ENCODE measurements at places on chromosomes 6 and 20.
A peak's percentile ranks its signal among the peaks of the same experiment; 100 is the strongest.

GRCh38 chr6:34243901-34244884 is 4.6 kb downstream of the SMIM29 start:
- peak; percentile 94 for DNase-seq

GRCh38 chr20:38141204-38141888 is 23.7 kb downstream of the TGM2 start:
- DNase-seq, result no peak

GRCh38 chr6:136657666-136658065 is 107.4 kb upstream of the MAP7 start:
- DNase-seq, result no peak

DNA sequence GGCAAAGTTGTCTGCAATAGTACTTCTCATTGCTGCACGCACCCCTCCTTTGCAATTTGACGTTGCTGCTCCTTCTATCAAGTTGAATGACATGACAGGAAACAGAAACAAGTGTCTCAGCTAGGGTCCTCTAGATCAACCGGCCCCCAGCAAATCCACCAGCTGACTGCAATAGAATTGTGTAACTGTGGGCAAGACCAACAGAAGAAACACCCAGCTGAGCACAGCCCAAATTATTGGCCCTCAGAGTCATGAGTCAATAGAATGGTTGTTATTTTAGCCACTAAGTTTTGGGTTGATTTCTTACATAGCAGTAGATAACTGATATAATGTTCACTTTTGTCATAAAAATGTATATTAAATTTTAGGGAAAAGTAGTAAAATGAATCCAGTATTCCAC is 202.7 kb downstream of the MAFB start:
- no peak for DNase-seq

DNA sequence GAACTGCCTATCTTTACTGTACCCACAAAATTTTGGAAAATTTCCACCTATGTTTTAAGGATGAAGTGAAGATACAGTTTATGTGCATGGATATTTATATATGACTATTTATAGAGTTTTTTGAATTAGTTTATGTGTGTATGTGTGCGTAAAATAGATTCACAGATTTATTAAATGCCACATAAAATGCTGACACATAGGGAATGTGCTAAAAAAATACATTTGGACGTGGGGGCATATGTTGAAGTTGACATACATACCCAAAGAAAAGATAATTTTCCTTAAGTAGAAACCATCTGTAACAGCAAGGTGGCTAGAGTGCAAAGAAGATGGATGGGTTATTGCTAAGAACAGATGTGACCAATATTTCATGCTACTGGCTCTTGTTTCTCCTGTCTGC is 302.1 kb upstream of the RNF217 start:
- no peak for DNase-seq

DNA sequence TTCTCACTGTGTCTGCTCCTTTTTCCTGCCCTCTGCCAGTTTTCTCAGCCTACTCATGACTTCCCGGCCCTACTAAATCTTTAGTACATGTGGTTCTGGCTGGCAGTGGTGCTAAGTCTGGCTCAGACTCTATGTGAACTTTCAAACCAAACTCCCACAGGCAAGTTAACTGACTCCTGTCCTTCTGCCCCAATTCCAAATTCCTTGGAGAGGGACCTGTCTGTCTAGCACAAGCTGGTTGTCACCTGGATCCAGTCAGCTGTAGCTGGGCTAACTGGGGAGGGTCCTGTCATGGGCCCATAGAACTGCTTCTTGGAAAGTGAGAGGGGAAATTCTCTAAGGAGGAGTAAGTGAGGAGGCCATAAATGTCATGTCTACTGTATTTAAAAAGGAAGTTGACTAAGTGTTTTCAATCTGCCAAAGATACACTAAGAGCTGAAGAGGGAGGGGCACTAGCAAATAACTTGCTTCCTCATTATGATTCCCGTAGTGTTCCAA is 240.1 kb downstream of the KCNQ5 start:
- peak; percentile 30 for DNase-seq

DNA sequence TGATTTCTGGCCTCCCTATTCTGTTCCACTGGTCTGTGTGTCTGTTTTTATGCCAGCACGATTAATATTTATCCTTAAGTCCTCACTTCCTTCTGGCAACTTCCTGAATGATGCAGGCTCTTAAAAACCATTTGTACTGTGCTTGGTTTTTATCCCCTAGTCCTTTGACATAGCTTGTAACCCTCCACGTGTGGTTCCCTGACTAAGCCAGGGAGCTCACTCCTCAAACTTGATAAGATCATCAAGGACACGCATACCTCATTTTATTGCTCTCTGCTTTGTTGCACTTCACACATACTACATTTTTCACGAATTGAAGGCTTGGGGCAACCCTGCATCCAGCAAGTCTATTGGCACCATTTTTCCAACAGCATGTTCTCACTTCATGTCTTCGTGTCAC is 166.4 kb upstream of the UST start:
- no peak for DNase-seq

GRCh38 chr6:84467296-84467695 is 239.9 kb upstream of the CEP162 start:
- DNase-seq, result no peak

DNA sequence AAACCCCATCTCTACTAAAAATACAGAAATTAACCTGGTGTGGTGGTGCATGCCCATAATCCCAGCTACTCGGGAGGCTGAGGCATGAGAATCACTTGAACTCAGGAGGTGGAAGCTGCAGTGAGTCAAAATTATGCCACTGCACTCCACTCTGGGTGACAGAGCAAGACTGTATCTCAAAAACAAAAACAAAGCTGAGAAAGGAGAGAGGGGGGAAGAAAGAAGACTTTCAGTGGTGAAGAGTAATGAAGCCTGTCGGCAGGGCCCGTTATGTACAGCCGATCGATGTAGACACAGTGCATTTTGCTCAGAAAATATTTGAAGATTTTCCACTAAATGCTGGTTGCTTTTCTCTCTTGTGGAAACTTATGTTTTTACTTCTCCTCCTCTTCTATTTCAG is 13.8 kb downstream of the VAPB start:
- no peak for DNase-seq

DNA sequence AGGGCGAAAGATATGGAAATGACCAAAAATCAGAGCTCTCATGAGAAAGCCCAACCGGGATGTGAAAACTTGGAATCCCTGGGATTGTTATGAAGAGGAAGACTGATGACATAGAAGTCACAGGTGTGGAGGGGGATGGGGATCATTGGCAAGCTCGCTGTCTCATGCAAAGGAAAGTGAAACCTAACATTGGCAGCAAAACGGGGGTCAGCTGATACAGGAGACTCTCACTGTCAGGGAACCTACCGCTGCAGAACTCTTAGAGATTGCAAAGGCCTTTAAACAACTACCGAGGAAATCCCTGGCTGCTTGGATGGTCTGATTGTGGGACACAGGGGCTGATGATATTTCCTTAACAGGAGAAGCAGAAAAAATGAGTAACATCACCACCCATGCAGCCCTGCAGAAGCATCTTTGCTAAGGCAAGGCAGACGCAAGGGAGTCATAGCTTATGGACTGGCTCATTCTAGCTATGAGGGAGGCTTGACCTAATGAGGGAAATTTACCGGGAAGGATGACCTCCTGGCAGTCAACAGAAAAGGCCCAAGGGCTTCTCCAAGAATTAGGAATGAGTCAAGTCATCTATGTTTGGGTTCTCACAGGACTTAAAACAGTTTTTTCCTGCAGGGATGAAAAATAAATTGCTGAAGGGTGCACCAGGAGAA is 7.0 kb downstream of the MUC21 start:
- DNase-seq, result no peak

DNA sequence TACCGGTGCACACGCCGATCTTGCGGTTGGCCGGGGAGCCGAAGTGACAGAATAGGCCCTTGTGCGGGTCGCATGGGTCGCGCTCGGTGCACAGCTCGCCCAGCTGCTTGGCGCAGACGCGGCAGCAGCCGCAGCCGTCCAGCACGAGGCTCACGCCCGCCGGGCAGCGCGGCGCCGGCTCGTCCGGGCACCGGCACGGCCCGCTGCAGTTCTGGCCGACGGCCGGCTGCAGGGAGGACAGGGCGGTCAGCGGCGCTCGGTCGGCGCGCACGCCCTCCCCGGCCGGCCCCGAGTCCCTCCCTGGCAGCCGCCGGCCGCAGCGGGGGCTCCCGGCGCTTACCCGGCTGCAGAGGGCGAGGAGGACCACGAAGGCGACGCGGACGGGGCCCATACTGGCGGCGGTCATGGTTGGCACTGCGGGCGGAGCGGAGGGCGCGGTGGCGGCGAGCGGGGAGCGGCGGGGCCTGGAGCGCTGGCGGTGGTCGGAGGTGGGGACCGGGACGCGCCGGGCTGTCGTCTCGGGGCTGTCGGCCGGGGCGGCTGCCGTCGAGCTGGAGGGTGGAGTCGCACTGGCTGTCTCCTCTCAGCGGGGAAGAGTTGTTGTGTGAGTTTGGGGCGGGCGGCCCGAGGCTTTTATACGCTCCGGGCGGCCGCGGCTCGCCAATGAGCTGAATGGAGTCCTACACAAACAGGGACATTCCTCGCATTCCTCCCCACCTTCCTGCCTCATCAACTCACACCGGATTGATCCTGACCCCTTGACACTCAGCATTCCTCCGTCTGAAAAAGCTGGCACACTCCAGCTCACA is at the start of gene CCN2:
TSS of gene CCN2 (minus strand) at position 606 of the 809 bp plus-strand sequence. CDS start at position 406, 200 bp downstream.
- DNase-seq, result peak; percentile 97

GRCh38 chr20:53699906-53700305 is 106.3 kb upstream of the ZNF217 start:
- no peak for DNase-seq

GRCh38 chr6:18481870-18482269 is 94.7 kb downstream of the RNF144B start:
- no peak for DNase-seq

- DNase-seq, result no peak
Measured at GRCh38 chr6:165806126-165806810, 143.2 kb upstream of the PDE10A start.

DNA sequence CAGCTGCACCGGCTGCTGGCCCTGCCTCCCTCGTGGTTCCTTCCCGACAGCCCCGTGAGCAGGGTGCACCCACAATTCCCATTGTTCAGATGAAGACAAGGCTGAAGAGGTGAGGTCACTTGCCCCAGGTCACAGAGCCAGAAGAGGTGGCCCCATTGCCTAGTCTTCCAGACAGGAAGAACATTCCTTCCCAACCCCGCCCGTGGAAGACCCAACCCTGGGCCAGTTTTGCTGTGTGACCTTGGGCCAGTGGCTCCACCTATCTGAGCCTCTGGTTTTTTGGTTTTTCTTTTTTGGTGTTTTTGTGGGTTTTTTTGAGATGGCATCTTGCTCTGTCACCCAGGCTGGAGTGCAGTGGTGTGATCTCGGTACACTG is 61.7 kb downstream of the RIPOR3 start:
- no peak for DNase-seq

DNA sequence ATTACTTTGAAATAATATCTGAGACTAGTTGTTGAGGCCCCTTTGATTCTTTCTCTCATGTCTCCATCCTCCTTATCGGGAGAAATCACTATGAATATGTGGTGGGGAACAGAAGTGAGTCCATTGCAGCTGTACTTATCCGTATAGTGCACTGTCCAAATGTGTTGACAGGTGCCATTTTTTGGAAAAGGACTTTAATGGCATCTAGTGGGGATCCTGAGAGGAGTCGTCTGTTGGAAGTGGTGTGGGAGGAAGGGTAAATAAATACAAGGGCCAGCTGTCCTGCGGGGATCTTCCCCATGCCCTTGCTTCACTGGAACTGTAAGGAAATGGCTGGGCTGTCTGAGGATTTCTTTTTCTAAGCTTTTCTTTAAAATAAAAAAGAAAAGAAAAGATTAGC is 19.4 kb downstream of the TPX2 start:
- no peak for DNase-seq

DNA sequence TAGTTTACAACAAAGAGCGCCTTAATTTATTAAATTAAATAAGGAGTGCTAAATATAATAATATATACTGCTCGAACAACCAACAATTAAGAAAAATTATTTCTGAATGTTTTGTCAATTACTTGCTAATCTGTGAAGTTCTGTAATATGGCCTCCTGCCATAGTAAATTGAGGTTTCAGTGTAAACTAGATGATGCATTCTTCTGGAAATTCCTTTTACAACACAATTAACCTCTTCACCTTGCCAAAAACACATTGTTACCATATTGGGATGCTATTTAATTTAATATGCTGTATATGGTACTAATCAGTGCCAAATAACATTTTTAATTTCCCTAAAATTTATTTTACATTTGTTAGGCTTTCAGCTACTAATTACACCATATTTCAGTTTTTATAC is 808.4 kb upstream of the CITED2 start:
- DNase-seq, result no peak

- peak; percentile 71 for DNase-seq
Measured at GRCh38 chr6:51959744-51960383, 127.5 kb downstream of the PKHD1 start.

DNA sequence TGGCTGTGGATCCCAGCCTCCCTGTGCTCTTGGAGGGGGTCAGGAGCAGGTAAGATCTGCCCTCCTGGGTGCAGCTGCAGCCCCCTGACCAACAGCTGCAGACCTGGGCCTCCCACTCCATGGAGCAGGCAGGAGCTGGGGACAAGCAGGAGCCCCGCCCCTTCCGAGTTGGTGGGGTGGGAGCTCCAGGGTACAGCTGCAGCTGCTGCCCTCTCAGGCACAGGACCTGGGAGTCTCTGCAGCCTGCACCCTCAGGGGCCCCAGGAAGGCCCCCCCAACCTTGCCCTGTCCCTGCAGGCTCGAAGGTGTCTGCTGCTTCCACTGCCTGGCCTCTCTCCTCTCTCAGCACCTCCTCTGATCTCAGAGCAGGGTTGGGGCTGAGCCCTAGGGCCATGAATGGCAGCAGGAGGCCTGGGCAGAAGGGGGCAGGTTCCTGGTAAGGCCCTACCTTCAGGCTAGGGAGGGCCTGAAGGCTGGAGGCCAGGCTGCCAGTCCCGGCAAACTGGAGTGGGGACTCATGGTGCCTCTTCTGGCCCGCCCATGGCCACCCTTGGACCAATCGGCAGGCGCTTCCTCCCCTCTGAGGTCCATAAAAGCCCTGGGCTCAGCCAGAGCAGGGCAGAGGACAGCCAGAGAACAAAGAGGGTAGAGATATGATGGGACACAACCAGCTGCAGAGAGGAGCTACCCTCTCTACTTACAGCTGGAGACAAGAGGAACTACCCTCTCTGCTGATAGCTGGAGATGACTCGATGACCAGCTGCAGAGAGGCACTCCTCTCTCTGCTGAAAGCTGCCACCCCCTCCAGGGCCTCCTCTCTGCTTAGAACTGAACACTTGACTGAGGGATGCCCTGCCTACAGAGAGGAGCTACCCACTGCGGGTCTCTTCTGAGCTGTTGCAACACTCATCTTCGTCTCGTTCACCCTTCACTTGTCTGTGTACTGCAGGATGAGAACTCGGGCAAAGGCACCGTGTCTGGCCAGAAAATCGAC is 7.8 kb upstream of the PACSIN1 start:
- DNase-seq, result no peak

GRCh38 chr20:58219342-58219700 is 9.1 kb downstream of the ANKRD60 start:
- peak; percentile 74 for DNase-seq
